AML-193 (cell line): ENCODE measurements at places on chromosomes 1 and 21.

DNA sequence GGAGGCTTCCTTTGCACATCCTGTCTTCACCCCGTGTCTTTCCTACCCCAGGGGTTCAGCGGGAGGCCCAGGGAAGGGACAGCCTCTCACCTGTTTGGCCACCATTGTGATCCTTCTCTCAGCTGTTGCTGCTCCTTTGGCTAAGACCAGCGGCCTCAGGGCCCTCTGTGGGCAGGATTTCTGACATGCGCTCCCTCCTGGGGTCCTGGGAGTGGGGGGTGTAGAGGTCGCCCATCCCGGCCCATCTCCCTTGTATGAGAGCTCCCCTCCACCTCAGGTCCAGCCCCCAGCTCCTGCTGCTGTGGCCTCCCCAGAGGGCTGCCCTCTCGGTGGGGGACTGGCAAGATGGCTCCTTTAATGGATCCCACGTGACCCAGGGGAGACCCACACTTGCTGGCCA is 120.5 kb downstream of the PRDM2 start:
- no peak for DNase-seq

DNA sequence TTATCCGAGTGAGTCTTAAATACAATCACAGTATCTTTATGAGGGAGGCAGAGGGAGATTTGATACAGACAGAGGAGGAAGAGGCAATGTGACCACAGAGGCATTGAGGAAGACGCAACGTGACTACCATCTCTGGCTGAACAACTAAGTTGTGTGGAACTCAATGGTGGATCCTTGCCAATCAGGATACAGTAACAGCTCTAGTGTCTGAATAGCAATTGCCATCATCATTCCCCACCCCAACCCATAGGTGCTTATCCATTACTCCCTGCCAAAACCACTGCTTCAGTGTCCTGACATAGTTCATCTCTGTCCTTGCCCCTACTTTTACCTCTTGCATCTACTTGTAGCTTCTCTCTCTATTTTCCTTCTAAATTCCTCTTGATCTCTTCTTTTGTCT is 20.5 kb upstream of the RHBDL2 start:
- no peak for DNase-seq

GRCh38 chr21:39441502-39442475 is 3.8 kb downstream of the LCA5L start:
- peak; percentile 72 for DNase-seq

DNA sequence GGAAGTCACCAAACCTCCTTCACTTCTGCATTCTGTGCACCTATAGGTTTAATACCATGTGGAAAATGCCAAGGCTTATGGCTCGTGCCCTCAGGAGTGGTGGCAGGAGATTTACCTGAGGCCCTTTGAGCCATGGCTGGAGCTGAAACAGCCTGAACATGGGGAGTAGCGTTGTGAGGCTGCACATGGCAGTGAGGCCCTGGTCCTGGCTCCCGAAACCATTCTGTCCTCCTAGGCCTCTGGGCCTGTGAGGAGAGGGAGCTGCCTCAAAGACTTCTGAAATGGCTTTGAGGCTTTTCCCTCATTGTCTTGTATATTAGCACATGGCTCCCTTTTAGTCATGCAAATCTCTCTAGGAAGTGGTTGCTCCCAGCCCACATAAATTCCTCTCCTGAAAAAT is 20.6 kb downstream of the PTGFR start:
- DNase-seq, result no peak

DNA sequence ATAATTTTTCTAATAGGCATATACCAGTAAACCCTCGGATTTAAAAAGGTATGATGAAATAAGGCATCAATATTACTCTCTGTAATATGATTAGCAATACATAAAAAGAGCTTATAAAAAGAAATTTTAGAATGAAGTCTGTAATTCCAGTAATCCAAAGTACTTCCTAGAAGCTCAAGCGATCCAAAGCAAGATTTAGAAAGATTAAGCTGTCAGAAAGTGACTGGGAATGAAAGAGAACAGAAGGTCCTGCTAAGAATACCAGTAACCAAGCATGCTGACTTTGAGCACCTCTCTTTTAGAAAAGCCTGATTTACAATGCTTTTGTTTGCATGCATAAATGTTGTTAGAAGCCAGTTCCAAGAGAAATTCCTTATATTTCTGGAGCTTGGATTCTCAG is 125.1 kb downstream of the GIPC2 start:
- no peak for DNase-seq

DNA sequence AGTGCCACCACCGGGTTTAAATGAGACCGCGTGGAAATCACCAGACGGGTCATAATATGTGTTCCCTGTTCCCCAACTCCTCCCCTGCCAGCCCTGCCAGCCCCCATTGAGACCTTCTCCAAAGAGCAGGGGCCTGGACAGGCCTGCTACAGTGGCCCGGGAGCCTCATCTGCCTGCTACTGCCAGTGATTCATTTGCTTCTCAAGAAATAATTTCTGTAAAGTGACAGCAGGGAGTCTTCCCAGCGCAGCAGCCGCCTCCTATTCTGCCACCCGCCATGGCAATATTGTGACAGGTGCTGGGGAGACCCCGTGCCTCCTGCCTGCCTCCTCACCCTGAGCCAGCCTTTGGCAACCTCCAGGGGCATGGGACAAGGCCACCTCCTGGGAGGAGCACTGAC is 8.9 kb downstream of the IFFO2 start:
- DNase-seq, result no peak

DNA sequence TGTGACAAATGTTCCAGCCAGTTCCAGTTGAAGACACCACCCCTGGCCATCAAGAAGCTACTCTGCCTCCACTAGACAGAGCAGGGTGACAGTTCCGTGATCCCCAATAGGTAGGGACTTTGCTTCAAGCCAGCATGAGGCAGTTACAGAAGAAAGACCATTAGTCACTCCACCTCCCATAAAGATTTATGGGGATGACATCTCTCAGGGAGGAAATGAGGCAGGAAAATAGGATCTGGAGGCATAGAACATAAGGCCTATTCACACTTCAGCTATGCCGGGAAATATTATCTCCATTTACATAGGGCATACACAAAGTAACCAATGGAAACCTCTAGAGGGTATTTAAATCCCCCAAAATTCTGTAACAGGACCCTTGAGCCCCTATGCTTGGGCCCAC is 3.5 kb upstream of the GBP7 start:
- DNase-seq, result no peak

DNA sequence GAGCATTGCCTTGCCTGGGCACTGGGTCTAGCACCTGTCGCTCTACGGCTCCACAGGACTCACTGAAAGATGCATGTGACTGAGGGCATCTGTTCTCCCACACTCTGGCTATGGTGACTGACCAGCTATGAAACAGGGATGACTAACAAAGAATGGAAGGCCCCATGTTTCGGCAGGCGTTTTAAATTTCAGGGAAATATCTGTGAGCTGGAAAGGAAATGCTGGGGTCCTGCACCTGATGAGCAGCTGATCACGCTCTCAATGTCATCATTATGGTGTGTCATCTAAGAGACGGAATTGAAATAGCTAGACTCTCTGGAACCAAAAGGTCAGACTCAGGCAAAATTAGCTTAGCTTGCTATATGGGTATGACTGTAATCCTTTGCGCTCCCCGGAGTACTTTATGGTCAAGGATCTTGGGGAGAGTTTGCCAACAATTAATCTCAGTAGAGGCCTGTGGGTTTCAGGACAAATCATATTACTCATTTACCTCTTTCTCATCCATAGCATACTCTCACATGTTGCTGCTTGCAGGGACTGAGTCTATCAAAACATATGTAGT is 24.5 kb upstream of the PALMD start:
- no peak for DNase-seq

GRCh38 chr1:225554216-225554812 is 98.6 kb downstream of the ENAH start:
- peak; percentile 12 for DNase-seq

DNA sequence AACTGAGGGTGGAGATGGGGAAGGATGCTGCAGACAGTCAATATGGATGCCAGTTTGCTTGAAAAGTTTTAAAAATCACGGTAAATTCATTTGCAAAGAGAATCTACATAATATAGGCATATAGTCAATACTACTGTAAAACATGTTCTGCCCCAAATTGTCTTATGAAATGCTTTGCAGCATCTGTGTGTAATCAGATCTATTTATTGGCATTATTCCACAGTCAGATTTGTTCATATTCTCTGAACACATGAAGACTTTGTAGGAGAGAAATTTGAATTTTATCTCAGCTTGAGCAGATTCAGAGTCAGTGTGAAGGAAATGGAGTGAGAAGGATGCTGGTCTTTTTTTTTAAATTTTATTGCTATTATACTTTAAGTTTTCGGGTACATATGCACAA is 88.5 kb downstream of the PLPPR4 start:
- DNase-seq, result no peak

DNA sequence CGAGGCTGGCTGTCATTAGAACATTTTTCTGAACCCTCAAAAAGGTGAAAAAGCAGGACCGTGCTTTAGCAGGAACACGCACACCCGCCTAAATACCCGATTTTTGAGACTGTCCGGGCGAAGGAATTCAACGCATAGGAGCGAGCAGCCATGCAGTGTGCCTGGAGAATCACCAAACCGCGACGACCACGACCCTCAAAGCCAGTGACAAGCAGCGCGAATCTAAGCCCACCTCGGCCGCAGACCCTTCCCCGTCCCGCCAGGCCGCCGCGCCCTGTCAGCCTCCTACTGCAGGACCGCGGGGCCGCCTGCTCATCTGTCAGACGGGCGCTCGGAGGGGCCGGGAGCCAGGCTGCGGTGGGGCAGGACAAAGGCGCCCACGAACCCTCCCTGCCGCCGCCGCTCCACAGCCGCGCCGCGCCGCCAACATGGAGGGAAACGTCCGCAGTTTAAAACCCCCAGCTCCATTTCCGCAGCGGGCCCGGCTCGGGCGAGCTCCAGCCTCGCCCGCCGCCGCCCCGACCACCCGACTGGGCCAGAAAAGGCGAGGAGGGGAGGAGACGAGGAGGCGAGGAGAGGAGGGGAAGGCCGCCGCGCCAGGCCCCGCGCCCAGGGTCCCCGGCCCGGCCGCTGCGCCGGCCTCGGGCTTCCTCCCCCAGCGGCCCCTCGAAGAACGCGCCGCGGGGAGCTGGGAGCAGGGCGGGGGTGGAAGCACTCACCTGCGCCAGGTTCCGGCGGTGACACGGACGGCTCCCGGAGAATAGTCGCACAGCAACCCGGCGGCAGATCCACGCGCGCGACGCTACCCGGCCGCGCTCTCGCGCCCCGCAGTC is at the start of gene LBR:
Gene LBR (minus strand): TSS at position 804 of the 833 bp plus-strand sequence. CDS start 3,963 bp downstream, outside the sequence.
- no peak for DNase-seq

GRCh38 chr1:11845641-11846335 is 1.8 kb downstream of the NPPA start:
- DNase-seq, result peak; percentile 4

- no peak for DNase-seq
Measured at GRCh38 chr1:27672750-27673112, 739 bp upstream of the IFI6 start.

GRCh38 chr1:85015826-85016225 is 18.9 kb upstream of the MCOLN2 start:
- DNase-seq, result no peak

DNA sequence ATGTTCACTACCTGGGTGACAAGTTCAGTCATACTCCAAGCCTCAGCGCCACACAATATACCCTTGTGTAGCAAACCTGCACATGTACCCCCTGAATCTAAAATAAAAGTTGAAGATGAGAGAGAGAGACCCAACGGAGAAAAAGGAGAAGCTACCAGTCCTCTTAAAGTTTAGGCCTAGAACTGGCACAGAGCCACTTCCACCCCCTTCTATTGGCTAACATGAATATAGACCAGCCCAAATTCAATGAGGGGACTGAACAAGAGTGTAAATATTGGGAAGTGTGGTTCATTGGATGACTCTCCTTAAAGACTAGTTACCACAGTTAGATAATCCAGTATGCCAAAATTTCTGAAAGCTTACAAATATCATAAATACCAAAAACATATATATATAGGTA is 139.9 kb upstream of the ATP1B1 start:
- no peak for DNase-seq

- DNase-seq, result no peak
Measured at GRCh38 chr1:60847391-60847790, 235.0 kb upstream of the NFIA start.

DNA sequence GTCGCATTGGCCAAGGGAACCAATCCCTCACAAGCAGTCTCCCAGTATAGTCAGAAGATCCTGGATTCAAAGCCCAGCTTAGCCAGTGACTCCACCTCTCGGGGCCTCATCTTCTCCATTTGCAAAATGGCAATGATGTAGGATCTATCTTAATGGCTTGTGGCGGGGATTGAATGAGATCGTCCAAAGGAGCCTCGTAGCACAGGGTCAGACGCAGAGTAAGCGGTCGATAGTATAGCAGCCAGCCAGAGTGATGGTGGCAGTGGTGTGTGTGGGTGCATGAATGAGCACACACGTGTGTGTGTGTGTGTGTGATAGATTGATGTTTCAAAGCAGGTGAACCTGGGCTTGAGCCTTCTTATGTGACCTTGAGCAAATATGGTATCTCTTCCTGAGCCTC is 79.8 kb upstream of the WNT4 start:
- no peak for DNase-seq

DNA sequence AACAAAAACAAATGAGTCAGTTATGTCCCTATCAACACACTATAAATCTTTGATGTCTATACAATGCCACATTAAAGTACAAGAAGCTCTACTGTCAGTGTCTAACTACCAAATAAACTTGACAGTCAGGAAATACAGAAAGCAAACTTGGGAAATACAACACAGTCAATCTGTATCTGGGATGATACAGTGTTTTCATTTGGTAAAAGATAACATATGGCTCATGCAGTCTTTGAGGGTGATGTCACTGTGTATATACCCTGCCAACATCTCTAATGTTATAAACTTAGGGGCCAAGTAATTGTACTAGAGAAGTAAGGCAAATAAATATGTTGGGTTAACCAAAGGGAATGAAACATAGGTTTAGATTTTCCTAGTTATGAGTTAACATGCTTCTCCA is 552.5 kb upstream of the ADAMTS5 start:
- DNase-seq, result no peak

DNA sequence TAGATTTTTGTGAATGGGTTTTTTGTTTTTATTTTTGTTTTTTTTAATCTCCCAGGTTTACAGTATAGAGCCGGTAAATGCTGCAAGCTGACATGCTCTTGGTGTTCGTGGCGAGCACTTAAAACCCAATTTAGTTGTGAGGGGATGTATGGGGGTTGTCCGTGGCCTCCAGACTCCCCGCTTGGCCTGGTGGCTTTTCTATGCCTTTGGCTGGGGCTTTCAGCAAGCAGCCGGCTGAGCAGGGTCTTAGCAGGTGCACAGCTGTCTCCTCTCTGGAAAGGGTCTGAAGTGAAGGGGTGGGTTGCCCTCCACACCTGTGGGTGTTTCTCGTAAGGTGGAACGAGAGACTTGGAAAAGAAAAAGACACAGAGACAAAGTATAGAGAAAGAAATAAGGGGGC is 31.0 kb upstream of the EFHD2 start:
- DNase-seq, result no peak

- no peak for DNase-seq
Measured at GRCh38 chr21:45392573-45392971, 12.4 kb upstream of the COL18A1 start.

DNA sequence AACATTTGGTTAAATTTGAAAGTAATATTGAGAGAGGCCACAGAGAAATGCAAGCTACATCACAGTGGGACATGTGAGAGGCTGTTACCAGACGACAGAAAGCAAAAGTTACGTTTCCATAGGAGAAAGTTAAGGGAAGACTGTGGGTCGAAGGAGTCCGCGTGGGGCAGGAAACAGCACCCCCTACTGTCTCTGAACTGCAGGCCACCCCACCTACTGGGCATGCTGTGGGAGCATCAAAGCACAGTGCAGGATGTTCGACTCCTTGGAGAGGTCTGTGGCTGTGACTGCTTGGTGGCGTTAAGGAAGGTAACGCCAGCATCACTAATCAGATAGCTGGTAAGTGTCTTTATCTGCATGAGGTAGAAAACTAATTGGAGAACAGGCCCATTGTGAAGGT is 123.9 kb downstream of the PTBP2 start:
- peak; percentile 25 for DNase-seq

GRCh38 chr1:115425442-115425841 is 87.4 kb upstream of the NGF start:
- no peak for DNase-seq
